ENCODE measurements at places on chromosomes 7 and 10.

GRCh38 chr10:121648059-121648458 lies 49.8 kb upstream of the FGFR2 start:
- no peak for DNase-seq

DNA sequence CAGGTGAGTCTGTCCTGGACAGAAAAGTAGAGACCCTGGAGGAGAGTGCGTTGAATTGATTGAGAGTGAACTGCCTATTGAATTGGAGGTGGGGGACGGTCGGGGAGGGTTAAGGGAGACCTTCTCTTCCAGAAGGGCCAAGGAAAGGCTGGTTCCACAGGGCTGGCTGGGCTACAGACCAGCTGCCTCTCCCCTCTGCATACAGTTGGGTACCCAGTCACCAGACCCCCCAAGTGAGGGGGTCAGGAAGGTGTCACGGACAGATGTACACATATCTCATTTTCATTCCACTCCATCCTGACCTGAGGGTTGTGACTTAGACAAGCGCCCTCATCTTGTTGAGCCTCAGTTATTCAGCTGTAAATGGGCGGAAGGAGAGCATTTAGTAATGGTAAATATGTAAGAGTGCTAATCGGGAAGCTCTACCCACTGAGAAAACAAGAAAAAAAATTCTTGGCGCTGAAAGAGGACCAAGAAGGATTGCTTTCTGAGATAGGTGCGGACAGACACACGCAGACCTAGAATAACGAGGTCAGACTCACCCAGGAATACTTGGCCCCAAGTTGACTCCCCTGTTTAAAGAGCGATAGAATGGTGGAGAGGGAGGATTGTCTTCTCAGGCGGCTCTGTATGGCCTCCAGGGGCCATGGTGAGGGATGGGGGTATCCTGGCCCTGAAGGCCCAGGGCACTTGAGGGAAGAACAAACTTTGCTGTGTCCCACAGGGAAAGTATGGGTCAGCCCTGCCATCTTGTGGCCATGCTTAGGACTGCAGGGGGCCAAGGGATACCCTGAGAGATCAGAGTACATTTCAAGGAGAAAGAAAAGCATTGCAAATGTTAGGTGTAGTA lies 7.2 kb upstream of the MBL2 start:
- DNase-seq = peak; percentile 54

GRCh38 chr7:140691376-140692045 lies 5.0 kb upstream of the NDUFB2 start:
- DNase-seq = peak; percentile 16

GRCh38 chr10:132274986-132275385 lies 32.8 kb downstream of the STK32C start:
- no peak for DNase-seq

DNA sequence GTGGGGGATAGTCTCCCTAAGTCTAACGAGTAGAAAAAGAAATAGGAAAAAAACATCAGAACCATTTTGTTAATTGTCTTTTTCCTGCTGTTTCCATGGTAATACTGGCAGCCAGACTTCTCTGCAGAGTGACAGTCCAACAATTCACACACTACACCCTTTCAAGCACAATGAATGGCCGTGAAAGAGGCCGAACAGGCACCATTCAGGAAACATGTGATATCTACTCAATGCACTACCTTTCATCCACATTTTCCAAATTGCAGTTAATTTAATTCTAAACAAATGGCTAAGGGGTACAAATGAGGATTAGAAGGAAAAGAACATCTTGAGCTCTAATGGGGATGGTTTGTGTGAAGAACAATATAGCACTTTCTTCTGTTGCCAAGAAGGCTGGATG lies 358.5 kb upstream of the ANKRD30A start:
- no peak for DNase-seq

GRCh38 chr7:104826135-104826534 lies 187.9 kb upstream of the KMT2E start:
- DNase-seq = no peak

DNA sequence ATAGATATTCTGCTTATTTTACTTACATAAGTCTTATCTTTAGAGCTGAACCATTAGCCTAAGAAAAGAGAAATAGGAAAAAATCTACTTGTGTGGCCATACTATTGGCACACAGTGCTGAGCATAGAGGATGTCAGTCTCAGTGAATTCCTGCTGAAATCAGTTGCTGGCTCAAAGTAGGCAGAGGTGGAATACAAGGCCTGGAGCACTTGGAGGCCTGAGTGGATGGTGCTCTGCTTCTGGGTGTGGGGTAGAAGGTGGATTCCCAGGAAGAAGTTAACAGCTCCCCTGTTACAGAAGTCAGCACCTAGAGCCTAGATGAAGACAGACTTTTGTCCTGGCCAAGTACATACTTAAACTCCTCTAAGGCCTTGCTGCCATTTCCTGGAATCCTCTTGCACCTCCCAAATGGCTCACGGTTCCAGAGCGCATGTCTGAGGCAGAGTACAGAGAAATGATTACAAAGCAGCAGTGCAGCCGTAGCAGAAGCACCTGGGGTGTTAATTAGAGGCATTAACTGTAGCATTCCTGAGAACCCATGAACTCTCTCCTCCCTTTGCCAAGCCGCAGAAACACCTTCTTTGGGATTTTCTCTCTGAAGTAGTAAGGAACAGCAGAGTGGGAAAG lies 18.0 kb upstream of the XPNPEP1 start:
- no peak for DNase-seq

GRCh38 chr10:36087006-36088005 lies 445.2 kb upstream of the FZD8 start:
- DNase-seq = no peak

DNA sequence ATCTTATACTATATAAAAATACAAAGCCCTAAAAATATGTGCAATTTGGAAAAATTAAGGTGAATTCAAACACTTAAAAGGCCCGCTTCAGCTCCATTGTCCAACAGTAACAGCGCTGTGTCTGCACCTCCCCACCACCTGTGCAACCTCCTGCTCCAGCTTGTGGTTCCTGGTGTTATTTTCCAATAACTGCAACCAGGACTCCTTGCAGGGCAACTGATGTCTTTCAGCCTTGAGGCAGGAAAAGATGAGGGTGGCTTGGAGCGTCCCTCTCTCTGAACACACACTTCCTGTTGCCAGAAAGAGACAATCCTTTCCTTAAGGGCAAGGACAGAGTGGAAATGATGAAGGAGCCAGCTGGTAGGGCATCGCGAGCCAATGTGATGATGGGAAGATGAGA lies 336.0 kb downstream of the GLRX3 start:
- DNase-seq = no peak

GRCh38 chr10:21687266-21688008 lies 153.4 kb downstream of the MLLT10 start:
- no peak for DNase-seq

GRCh38 chr10:69696073-69696731 lies 66.2 kb downstream of the FAM241B start:
- peak; percentile 51 for DNase-seq

DNA sequence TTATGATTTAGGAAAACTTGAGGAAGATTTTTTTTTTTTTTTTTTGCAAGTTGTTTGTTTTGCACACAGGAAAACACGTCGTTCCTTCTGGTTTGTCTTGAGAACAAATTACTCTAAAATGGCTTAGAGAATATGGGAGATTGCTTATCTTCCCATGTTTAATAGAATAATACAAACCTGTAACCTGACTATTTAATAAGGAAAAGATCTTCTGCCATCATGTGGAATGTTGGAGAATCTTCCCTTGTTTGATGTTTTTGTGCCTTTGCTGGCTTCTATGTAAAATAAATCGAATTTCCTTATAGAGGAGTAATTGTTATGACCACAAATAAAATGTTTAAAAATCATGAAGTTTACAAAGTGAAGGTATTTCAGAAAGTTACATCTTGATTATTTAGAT lies 818.8 kb downstream of the GATA3 start:
- DNase-seq = no peak

GRCh38 chr10:113357681-113358300 lies 195.1 kb upstream of the HABP2 start:
- DNase-seq = no peak

GRCh38 chr10:95278061-95278988 lies 12.5 kb downstream of the PDLIM1 start:
- no peak for DNase-seq

- peak; percentile 65 for DNase-seq
These were observed 36.6 kb upstream of the AGR3 start for GRCh38 chr7:16918288-16918895.

GRCh38 chr7:84177758-84178412 lies 16.7 kb downstream of the SEMA3A start:
- no peak for DNase-seq

DNA sequence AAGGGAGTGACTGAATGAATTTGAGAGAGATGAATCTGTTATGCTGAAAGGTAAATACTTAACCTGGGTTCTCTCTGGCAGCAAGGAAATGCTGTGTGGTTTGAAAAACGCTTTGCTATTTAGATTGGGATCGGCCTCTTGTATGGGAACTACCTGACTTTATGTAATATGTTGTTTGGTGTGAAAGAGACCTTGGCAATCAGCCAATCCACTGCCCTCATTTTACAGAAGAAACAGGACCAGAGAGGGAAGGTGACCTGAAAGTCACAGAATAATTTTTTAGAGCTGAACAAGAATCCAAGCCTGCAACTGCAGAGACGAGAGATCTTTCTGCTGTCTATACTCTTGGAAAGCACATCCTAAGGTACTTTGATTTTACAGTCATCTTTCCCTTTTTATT lies 1.0 kb downstream of the BUD31 start:
- DNase-seq = no peak

DNA sequence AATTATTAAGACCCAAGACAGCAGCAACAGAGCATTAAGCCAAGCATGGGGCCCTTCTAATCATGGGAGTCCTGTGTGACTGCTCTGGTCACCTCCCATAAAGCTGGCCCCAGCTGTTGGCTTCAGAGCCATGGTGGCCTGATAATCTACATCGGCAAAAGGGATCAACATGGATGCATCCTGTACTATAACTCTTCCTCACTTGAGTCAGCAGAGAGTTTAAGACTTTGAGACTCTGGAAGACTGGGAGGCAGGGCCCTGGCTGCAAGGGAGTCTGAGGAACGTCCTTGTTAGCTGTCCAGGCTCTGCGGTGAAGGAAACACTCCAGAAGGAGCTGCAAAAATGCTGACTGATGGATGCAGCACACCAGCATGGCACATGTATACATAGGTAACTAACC lies 95.0 kb upstream of the KIAA1217 start:
- DNase-seq = peak; percentile 38

DNA sequence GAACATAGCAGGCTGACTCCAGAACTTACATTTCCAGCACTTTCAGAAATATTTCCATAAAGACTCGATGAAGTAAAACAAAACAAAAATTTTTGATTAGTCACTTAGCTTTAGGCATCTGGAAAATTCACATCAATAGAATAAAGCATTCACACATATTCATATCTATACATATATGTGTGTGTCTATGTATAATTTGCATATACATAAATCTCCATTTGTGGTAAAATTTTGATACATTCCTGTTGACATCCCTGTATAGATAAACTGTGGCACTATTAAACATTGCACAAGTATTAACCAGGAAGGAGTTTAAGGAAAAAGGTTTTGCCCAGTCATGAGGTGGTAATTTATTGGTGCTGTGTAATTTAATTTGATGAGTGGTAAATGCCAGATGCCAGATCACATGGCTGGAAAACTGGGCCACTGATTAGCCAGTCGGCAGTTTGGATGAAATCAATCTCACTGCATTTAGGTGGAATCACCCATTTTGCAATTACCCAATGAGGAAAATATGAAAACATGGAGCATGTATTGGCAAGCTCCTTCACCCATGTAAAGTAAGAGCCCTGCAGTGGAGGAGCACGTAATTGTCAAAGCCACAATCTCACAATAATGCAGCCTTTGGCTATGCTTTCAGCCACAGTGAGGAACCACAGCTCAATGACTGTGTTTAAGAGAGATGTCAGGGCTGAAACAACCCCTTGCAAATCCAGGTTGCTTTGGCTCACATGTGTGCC lies 294.6 kb downstream of the RNLS start:
- DNase-seq = peak; percentile 1

- no peak for DNase-seq
These were observed 32.2 kb downstream of the PLXDC2 start for GRCh38 chr10:19848226-19848985.

GRCh38 chr10:42999385-43000020 lies 77.4 kb upstream of the RET start:
- no peak for DNase-seq

GRCh38 chr10:31918671-31919409 lies 9.8 kb downstream of the ARHGAP12 start:
- no peak for DNase-seq

- peak; percentile 34 for DNase-seq
These were observed 20.6 kb downstream of the ZDHHC6 start for GRCh38 chr10:112426111-112426510.

DNA sequence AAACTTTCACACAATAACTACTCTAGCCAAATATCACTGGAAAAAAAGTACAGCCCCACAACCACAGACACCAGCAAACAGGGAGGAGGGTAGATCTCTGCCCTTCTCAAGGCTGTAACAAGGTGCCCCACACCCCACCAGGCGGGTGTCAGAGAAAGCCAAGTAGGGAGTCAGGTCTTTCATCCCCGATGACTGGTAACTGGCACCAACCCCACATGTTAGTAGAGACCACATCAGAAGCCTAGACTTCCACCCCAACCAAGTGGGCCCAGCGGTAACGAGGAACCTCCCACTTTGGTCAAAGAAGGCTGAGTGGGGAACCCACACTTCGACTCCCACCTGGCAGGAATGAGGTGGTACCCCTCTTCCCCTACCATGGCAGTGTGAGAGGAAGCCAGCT lies 16.4 kb upstream of the RUFY2 start:
- no peak for DNase-seq

GRCh38 chr10:129624526-129624925 lies 157.5 kb downstream of the MGMT start:
- DNase-seq = no peak

DNA sequence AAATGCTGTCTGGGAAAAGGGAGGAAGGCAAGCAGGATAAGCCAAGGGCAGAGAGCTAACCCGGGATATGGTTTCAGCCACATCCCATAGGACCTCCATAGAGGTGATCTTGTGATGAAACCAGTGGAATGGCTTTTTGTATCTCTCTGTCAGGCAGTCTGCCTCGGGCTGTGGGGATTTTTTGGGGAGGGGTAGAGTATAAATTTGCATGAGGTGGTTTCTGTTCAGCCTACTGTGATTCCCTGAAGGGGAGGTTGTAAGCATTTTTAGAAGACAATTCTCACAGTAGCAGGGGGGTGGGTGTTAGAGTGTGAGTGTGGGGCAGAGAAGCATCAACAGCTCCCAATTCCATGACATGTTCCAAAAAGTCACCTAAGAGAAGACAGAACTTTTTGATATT lies 11.8 kb downstream of the OR9A2 start:
- DNase-seq = no peak

GRCh38 chr10:72416661-72417060 lies 61.9 kb upstream of the DNAJB12 start:
- no peak for DNase-seq

- no peak for DNase-seq
These were observed 91.7 kb downstream of the CUBN start for GRCh38 chr10:17037910-17038309.

GRCh38 chr7:129644634-129645230 lies 33.2 kb downstream of the NRF1 start:
- DNase-seq = peak; percentile 60

All from NCI-H82 (cell line).